ENCODE measurements at places on chromosomes 4 and X. TPM values are rescaled to one million over a fixed set of nuclear protein-coding genes. Genes with fewer than 3 reads are reported as not detected.

SULT1B1 gene
- total RNA-seq = 6.3 TPM

RTL9 gene
- not detected for total RNA-seq

GRCh38 chrX:56505866-56506265 is 57.6 kb upstream of the UBQLN2 start:
- no peak overlapping the region for H3K4me3 ChIP-seq
- no peaks in the 10 kb centered on the region for H3K27me3 ChIP-seq
- no peaks in the 10 kb centered on the region for H3K4me1 ChIP-seq
- H3K36me3 ChIP-seq = no peaks in the 10 kb centered on the region

DNA sequence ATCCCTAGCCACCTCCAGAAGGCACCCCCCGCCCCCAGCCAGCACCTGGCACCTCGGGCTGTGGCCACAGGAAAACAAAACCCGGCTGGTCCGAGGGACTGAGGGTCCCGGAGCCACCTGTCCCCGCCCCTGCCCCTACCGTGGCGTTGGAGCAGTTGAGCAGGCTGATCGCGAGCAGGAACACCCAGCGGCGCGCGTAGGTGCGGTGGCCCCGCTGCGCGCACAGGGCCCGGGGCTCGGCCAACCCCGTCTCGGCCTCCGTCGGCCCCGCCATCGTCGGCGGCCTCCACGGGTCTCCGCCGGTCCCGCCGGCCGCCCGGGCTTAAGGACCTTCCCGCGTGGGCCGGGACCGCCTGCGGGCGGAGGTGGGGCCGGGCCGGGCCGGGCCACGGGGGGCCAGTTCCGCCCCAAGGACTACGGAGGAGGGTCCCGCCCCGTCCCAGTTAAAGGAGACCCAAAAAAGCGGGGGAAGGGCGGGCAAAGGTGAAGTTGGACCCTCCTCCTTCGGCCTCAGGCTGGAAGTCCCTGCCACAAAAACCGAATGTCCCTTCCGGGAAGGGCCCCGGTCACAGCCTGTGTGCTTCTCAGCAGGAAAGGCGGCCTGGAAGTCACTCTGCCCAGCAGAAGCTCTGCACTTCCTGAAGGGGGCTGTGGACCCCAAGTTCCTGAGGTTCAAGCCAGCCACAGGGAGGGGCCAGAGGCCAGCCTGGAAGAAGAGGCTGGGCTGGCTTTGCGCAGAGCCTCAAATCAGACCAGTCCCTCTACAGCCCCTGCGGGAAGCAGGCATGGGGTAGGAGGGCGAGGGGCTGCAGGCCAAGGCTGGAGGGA is at the start of gene SLC49A3:
Gene SLC49A3 (minus strand): TSS at position 298 of the 828 bp plus-strand sequence. CDS start 24 bp downstream, at position 274.
- peak within 1 kb of the TSS; percentile 9 for H3K4me3 ChIP-seq
- H3K36me3 ChIP-seq = no peaks in the 10 kb centered on the region

- H3K27ac ChIP-seq = no peak overlapping the region
- DNase-seq = no peak
- no peaks in the 10 kb centered on the region for H3K36me3 ChIP-seq
- no peak overlapping the region for H3K4me3 ChIP-seq
These were observed 67.7 kb downstream of the THOC2 start for GRCh38 chrX:123665197-123665596.

- no peak for DNase-seq
- H3K27me3 ChIP-seq = peaks cover 63% of the 10 kb centered on the region
- H3K36me3 ChIP-seq = no peaks in the 10 kb centered on the region
- H3K4me1 ChIP-seq = no peaks in the 10 kb centered on the region
- H3K4me3 ChIP-seq = no peak overlapping the region
These were observed 49.2 kb upstream of the PRSS48 start for GRCh38 chr4:151227731-151228130.

- peaks cover 15% of the 10 kb centered on the region for H3K4me1 ChIP-seq
- no peak overlapping the region for H3K27ac ChIP-seq
- H3K27me3 ChIP-seq = no peaks in the 10 kb centered on the region
- H3K4me3 ChIP-seq = peak overlapping the region; percentile 52
- no peaks in the 10 kb centered on the region for H3K36me3 ChIP-seq
- no peak for DNase-seq
These were observed 12.3 kb downstream of the FHL1 start for GRCh38 chrX:136159611-136160025.

- H3K27ac ChIP-seq = no peak overlapping the region
- H3K36me3 ChIP-seq = peaks cover 2% of the 10 kb centered on the region
- no peak overlapping the region for H3K4me3 ChIP-seq
- no peaks in the 10 kb centered on the region for H3K27me3 ChIP-seq
- peak; percentile 5 for DNase-seq
- peaks cover 2% of the 10 kb centered on the region for H3K4me1 ChIP-seq
These were observed 306.7 kb upstream of the MAOA start for GRCh38 chrX:43349363-43349762.

GRCh38 chr4:128161138-128161537 is 100.0 kb downstream of the LARP1B start:
- H3K36me3 ChIP-seq = peaks cover under 1% of the 10 kb centered on the region
- H3K27me3 ChIP-seq = no peaks in the 10 kb centered on the region
- DNase-seq = no peak
- H3K27ac ChIP-seq = no peak overlapping the region
- no peaks in the 10 kb centered on the region for H3K4me1 ChIP-seq

- H3K36me3 ChIP-seq = no peaks in the 10 kb centered on the region
- no peaks in the 10 kb centered on the region for H3K4me1 ChIP-seq
- H3K4me3 ChIP-seq = no peak overlapping the region
- no peak overlapping the region for H3K27ac ChIP-seq
- peaks cover 5% of the 10 kb centered on the region for H3K27me3 ChIP-seq
- DNase-seq = no peak
These were observed 668.3 kb upstream of the NR3C2 start for GRCh38 chr4:149110481-149110880.

All from T-helper 17 cell (primary cell).